ACHN (cell line): ENCODE measurements at places on chromosomes 6 and 20.
A peak's percentile ranks its signal among the peaks of the same experiment; 100 is the strongest.

DNA sequence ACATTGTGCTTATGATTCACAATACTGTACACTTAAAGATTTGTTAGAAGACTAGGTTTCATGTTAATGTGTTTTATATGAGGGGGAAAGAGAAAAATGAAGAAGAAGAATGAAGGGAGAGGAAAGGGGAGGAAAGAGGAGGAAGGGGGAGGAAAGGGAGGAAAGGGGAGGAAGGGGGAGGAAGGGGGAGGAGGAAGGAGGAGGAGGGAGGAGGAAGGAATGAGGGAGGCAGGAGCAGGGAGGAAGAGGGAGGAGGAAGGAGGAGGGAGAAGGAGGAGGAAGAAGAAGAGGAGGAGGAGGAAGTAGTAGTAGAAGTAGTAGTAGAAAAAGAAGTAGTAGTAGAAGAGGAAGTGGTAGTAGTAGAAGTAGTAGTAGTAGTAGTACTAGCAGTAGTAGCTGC, 70.6 kb downstream of the COL21A1 start:
- DNase-seq: no peak

DNA sequence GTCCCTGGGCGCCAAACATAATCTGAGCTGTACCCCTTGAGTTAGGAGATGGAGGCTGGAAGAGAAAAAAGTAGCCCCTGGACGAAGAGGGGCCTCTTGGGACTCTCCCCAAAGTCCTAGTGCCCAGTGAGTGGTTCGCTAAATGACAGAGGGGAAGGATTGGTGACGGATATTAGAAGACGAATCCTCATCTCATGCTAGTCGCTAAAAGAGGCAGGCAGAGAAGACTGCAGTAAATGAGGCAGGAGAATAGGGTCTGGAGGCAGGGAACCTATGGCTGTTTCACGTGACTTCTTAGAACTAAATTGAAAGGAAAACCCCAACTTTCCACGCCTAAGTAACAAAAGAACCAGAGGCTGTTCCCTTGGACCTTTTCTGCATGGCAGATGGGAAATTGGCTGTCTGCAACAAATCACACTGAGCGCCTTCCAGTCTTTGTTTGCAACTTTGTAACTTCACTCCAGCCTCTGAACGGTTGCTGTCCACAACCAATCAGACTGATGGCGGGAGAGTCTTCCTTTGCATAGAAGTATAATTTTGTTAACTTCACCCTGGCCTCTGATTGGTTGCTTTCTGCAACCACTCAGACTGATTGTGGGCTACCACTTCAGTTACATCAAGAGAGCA, 731 bp upstream of the RBL1 start:
- DNase-seq: no peak

DNA sequence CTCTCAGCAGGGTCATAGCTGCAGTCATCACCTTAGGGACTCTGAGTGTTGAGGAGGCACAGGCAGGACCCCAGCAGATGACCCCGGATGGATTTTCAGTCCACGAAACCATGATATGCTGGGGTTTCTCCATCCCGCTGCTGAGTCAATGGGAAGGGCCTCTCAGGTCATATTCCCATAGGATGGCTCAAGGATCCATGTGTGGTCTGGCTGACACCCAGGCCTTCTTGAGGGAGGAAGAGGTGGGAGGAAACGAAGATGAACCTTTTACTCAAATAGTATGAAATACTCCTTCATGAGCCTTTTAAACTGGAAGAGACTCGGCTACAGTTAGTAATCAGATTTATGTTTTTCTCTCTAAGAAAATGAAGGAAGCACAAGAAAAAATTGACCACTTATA, 10.3 kb upstream of the RALY start:
- DNase-seq: no peak

GRCh38 chr6:3337521-3338350, 79.0 kb downstream of the PSMG4 start:
- DNase-seq: peak; percentile 22

- no peak for DNase-seq
These were observed 19.4 kb upstream of the MUC21 start for GRCh38 chr6:30964075-30964474.

- no peak for DNase-seq
These were observed 20.2 kb downstream of the APMAP start for GRCh38 chr20:24972341-24972740.

- DNase-seq: no peak
These were observed 56.2 kb upstream of the UFL1 start for GRCh38 chr6:96465321-96465903.

- peak; percentile 45 for DNase-seq
These were observed 10.1 kb upstream of the SULF2 start for GRCh38 chr20:47795214-47795907.

GRCh38 chr6:85185977-85186376, 263.9 kb upstream of the NT5E start:
- no peak for DNase-seq

- DNase-seq: no peak
These were observed 212.2 kb downstream of the ARHGAP18 start for GRCh38 chr6:129497481-129498441.

DNA sequence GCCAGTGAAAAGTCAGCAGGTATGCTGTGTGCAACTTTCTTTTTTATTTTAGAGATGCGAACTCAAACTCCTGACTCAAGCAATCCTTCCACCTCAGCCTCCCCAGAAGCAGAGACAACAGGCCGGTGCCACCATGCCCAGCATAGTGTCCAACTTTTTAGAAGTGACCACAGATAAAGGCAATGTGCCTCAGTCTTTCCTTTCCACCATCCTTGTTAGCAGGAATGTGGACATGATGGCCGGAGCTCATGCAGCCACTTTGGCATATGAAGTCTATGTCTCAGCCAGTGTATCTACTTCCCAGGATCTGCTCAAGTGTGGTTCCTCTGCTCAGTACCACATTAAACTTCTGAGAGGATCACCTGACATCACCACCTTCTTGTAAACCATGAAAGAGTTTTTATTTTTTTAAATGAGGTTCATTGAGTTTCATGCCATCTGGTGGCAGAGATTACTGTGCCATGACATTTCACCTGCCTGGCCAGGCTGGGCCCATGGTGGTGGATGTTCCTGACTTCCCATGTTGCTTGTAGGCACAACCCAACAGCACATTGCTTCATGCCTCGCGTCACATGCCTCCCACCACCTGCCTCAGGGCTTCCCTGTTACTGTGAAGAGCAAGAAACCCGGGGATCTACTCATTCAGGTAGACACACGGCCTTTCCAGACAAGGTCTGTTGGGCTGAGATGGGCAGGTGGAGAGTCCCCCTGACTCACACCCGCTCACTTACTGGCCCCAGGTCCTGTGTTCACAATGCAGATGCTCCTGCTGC, 216.5 kb downstream of the LY86 start:
- DNase-seq: no peak

GRCh38 chr20:50286609-50287008, 96.0 kb downstream of the CEBPB start:
- peak; percentile 40 for DNase-seq

DNA sequence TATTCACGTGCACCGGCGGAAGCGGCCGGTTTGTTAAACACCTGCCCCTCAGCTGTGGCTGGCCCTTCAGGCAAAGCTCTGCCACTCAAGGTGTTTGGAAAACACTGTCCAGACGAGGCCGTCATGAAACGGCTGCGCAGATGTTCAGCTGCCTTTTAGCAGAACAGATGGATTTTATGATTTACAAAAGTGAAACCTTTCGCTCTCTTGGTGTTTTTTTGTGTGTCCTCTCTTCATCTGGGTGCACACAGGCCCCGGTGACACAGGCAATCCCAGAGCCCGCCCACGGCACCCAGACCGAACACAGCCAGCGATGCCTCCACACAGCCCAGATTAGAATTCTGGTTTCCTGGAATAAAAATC, 397.0 kb downstream of the SMOC2 start:
- DNase-seq: no peak

- no peak for DNase-seq
These were observed 35.6 kb downstream of the SLC52A3 start for GRCh38 chr20:732727-733126.

DNA sequence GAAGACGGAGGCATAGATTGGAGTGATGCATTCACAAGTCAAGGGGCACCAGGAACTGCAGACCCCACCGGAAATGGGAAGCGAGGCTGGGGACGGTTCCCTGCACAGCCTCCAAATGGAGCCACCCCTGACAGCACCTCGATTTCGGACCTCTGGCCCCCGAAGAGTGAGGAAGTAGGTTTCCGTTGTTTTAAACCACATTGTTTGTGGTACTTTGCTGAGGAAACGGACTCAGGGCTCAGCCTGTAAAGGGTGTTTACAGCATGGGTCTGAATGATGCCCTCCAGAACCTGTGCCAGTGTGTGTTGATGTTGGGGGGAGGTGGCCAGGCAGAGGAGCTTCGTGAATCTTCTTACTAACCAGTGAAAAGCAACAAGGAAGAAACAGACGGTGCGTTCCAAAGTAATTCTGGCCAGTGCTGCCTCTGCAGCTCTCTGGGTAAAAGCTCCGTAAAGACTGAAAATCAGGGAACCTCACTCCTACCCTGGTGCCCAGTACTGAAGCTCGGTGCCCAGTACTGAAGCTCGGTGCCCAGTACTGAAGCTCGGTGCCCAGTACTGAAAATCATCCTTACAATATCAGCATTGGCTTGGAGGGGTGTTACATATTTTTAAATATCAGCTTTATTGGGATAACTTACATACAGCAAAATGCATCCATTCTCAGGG, 30.1 kb upstream of the CCR6 start:
- no peak for DNase-seq

DNA sequence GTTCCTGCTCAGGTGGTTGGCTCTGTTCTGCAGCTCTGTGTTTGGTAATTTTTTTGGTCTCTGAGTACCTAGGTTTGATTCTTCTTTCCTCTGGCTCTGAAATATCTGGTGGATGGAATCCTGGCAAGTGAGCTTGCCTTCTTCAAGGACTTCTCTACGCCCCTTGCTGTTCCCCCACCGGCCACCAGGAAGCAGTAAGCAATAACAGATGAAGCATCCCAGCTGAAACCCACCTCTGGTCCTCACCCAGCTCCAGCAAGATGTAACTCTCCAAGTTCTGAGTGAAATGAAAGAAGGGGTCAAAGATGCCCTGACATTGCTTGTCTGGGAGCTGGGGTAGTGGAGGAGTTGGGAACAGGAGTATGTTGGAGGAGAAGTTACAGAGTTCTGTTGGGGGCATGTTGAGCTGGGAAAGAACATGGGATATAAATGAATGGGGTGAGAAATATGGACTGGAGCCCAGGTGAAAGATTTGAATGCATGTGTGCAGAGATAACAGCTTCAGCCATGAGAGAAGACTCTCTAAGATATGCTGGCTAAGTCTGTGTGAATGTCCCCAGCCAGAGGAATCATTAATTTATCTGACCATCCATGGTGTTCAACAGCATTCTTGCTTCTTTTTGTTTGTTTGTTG, 51.3 kb upstream of the GLP1R start:
- DNase-seq: peak; percentile 3

DNA sequence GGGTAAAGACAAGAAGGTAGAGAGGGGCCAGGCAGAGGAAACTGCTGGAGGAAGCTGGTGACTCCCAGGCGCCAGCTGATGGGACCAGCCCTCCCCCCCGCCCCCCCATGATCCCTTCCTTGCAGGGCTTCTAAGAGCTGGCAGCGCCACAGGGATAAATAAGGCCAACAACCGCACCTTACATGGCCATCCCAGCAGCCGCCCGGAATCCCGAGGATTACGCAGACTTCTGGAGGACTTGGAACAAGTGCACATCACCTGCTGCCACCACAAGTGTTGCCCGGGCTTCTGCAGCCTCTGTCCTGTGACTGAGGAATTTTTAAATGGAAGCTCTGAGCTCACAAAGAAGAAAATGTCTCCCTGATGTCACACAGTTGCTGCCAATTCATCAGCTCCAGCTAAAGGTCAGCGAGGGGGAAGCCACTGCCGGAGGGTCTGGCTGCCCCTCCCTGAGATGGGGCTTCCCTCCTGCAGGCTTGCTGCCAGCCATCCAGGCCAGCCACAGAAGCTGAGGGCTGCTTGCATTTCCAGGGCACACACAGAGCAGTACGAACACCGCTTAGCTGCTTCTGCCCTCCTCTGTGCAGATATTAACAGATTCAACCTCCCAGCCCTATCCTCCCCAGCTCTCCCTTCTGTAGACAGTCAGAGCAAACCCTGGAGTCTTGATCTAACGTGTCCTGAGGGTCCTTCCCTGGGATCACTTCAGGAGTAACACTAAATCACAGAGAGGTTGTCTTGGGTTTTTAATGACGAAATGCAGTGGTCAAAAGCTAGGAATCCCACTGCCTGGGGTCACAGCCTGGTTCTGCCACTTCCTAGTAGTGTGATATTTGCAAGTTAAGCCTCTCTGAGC, 38.6 kb upstream of the PIM1 start:
- peak; percentile 31 for DNase-seq

- no peak for DNase-seq
These were observed 123.4 kb downstream of the CEBPB start for GRCh38 chr20:50313827-50314677.

- no peak for DNase-seq
These were observed 97.4 kb downstream of the THBS2 start for GRCh38 chr6:169156108-169156792.

DNA sequence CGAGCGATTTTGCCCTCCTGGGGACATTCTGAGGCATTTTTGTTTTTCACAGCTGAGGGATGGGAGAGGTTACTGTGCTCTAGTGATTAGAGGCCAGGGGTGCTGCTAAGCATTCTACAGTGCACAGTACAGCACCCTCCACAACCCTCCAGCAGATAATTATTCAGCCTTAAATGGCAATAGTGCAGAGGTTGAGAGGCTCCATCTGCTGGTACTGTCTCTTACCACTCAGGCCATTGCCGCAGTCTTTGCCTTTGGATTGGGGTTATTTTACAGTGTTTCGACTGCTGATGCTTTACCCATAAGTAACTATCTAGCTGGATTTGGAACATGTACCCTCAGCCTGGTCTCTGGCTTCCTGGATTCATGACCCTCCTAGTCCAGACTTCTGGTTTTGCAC, 705.3 kb downstream of the KIF16B start:
- DNase-seq: no peak

- DNase-seq: no peak
These were observed 3.2 kb upstream of the IRF4 start for GRCh38 chr6:388202-388903.

DNA sequence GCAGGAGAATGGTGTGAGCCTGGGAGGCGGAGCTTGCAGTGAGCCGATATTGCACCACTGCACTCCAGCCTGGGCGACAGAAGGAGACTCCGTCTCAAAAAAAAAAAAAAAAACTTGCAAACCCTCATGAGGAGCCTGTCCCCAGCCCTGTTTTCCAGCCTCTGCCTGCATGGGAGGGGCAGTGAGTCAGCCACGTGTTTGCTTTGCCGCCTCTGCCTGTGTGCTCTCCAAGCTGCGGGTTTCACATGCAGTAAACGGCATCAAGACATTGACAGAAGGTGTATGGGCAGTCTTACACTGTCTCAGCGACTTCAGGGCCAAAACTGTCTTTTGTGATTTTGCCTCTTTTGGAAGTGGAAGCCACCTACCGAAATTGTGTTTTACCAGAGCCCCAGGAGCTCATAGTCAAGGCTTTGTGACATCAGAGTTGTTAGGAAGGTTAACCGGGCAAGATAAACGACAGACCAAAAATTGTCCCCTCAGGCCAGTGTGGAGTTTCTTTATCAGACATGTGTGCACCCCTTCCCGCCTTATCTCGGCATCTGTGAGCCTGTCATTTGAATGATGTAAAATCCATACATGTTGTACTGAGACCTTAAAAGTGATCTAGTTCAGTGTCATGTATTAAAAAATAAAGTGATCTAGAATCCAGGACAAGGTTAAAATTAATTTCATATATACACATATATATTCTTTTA, 52.9 kb downstream of the RPP40 start:
- no peak for DNase-seq
